Cortex of kidney (tissue), 1 donor: ENCODE measurements at places on chromosomes 6 and 20.

- DNase-seq, result no peak
Observed at GRCh38 chr6:35722121-35722761, 14.6 kb upstream of the ARMC12 start.

GRCh38 chr20:11136691-11137090 lies 462.9 kb upstream of the JAG1 start:
- DNase-seq, result no peak

DNA sequence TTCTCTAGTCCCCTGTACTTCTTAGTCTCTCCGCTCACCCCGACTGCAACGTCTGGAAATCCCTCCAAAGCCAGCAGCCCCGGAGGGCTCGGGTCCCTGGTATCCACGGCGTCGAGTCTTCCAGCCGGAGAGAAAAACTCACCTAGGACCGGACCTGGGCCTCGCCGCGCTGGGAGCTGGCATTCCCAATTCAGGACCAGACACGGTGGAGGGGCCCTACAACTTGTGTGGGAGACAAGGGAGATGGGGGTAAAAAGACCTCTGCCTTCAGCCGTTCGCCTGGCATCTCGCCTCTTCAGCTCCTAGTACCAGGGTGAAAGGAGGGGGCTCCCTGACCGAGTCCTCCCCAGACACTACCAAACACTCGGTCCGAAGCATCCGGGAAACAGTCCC lies 64.3 kb downstream of the GPX5 start:
- no peak for DNase-seq

DNA sequence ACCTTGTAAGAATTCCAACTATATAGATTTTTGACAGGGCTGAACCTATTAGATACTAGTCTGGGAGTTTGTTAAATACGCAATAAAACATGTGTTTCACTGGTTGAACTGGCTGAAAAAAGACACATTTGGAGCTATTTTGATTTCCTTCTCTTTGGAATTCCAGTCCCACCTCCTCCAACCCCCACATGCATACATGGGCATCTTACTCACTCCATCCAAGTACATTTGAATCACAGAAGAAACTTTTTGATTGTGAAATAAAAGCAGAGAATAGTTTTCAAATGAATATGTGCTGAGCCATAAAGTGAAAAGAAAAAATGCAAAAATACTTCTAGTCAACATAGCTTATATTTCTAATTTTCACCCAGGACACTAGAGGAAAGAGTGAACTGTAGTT lies 33.9 kb upstream of the STXBP5 start:
- no peak for DNase-seq

GRCh38 chr20:62782149-62782892 lies 14.0 kb upstream of the MRGBP start:
- no peak for DNase-seq

- no peak for DNase-seq
Observed at GRCh38 chr6:132132924-132133639, 181.9 kb upstream of the CCN2 start.

DNA sequence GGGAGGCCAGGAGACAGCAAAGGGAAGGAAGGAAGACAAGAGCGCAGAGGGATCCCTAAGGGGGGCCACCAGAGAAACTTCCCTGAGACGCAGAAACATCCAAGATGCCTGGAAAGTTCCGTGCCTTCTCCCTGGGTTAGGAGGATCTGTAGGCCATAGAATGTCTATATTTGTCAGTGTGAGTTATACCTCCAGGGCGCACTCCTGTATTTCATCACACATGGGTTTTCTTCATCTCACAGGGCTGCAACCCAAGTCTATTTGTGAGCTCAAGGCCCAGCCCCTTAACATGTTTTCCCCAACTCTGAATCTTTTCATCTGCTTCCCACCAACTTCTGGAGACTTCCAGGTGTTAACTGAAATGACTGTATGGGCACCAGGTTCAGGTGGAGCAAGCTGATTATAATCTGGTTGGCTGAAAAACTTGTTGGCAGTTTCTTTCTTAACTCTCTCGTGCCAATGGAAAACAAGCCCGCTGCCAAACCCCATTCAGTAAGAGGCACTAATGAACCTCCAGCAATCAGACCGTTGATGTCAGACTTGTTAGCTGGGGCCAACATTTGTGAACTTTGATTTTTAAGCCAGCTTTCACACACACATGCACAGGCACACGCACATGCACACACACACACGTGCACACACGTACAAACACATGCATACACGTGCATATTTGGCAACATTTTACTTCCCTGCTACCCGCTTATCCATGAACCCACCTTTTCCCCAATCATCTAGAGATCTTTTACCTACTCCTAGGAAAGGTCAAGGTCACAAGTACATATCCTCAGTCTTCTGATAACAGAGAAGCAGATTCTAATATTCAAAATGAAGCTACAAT lies 247.5 kb upstream of the GMDS start:
- DNase-seq, result no peak

DNA sequence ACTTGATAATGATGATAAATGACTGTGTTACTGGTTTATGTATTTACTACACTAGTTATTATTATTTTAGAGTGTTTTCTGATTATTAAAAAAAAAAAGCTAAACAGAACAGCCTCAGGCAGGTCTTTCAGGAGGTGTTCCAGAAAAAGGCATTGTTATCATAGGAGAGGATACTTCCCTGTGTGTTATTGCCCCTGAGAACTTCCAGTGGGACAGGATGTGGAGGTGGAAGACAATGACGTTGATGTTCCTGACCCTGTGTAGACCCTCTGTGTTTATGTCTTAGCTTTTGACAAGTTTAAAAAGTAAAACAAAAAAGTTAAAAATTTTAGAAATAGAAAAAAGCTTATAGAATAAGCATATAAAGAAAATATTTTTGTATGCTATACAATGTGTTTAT lies 49.1 kb downstream of the NCOA7 start:
- no peak for DNase-seq

- DNase-seq, result no peak
Observed at GRCh38 chr6:100152201-100152600, 158.2 kb upstream of the MCHR2 start.

DNA sequence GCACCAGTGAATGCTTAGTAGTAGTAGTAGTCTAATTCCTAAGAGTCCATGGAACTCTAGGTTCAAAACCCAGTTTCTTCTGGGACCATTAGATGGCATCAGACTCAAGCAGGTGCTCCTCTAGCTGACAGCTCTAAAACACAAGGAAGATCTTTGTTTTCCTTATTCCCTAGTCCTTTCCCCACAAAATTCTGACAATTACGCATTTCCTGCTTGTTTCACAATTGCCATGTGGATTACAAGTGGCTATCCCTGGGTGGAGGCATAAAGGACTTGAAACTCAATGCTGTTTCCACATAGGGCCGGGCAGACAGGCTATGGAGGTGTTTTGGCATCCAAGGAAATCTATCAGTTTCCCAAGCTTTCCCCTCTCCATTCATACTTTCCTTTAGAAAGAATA lies 9.2 kb upstream of the HLA-DOB start:
- DNase-seq, result no peak

- no peak for DNase-seq
Observed at GRCh38 chr6:137866200-137866913, 702 bp upstream of the TNFAIP3 start.

- no peak for DNase-seq
Observed at GRCh38 chr6:42482174-42482573, 30.4 kb upstream of the TRERF1 start.

- no peak for DNase-seq
Observed at GRCh38 chr6:36039112-36039511, 11.5 kb downstream of the MAPK14 start.

DNA sequence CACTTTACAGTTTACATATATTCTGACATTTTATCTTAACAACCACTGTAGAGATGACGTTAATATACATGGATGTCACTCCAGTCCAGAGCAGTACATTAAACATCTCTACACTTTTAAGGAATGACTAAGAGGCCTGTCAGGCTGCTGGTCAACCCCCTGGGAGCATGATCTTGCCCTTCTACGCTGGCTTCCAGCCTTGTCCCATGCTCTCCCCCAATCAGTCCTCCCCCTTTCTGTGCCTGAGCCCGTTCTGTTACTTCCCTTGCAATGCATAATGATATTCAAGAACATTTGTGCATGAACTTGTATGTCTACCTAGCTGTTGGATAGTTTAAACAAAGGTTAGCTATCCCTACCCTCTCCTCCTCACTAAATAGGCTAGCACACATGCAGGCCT lies 40.5 kb upstream of the PLCB4 start:
- no peak for DNase-seq

DNA sequence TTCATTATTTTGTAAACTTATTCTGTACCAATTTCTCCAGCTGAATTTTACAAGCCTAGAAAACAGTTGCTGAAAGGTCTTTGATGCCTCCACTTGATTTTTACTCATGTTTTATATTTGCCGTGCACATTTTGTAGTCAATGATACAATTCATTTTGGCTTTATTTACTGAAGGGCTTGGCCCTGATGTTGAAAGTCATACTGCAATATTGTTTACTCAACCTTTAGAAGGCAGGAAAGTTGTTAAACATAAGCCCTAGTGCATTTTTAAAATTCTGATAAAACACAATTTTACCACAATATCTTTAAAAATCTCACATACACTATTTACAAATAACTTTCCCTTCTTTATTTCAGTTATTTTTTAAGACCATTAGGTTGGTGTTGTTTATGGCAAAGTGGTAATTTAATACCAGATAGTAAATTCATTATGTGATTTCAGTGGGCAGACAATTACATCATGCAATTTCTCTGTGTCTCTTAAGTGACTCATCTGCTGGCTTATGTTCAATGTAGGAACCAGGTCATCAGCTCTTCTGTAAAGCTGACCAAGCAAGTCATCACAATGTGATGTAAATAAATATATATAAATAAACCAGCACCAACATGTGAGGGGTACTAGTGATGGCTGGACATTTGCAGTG lies 121.1 kb upstream of the SLC35B3 start:
- DNase-seq, result no peak

DNA sequence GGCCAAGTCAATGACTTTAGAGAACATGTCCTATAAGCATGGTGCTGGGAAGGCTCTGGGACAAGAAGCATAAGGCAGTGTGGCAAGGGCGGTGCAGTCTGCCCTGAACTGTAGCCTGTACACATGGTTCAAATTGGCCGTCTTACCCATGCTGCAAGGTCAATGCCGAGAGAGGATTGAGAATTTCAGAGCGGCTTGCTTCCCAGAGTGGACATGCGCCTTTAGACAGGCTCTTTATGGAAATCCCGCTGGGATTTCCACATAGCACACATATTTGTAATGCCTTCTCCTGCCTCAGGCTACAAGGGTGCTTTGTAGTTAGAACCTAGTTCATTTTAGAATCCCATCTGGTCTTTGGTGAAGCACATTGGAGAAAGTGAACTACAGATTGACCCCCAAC lies 36.1 kb upstream of the CEP162 start:
- no peak for DNase-seq

GRCh38 chr6:149064660-149065015 lies 252.9 kb upstream of the TAB2 start:
- DNase-seq, result no peak

GRCh38 chr20:11394145-11394833 lies 523.4 kb upstream of the BTBD3 start:
- no peak for DNase-seq

- no peak for DNase-seq
Observed at GRCh38 chr6:86961455-86962200, 24.3 kb downstream of the HTR1E start.

- DNase-seq, result no peak
Observed at GRCh38 chr20:59576216-59576953, 28.0 kb upstream of the PHACTR3 start.

- no peak for DNase-seq
Observed at GRCh38 chr6:31727034-31727716, 1.9 kb downstream of the DDAH2 start.

GRCh38 chr20:44138867-44139266 lies 48.1 kb downstream of the JPH2 start:
- DNase-seq, result no peak

GRCh38 chr20:41881466-41882046 lies 263.4 kb upstream of the CHD6 start:
- DNase-seq, result no peak

DNA sequence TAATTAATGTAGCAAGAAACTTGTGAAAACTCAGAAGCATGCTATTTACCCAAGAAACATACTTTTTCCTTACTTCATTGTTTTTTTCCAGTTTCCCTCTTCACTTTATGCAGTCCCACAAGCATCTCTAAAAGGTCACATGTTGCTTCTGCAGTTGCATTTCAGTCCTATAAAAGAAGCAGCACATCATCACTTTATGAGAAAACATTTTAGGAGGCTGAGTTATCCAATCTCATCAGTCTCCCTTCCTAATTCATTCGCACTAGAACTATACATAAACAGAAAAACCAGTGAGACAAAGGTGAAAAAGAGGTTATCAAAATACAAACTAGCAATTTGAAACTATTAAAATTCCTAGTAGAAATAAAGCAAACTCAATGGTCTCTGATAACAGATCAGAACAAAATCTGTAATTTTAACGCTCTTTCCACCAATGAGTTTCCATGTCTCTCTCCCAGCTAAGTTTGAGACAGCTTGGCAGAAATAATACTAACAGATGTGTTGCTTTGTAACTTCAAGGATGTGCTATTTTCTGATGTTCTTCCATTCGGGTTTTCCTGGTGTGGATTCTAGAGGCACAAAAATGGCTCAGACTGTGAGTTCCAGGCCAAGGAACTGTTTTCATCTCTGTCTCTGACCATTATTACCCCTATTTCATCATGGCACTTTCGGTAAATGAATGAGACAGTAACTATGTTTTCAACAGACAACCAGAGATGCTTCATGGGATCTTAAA lies 48.4 kb downstream of the ZHX3 start:
- DNase-seq, result no peak
